ENCODE measurements at places on chromosomes 7 and 10. TPM values are rescaled to one million over a fixed set of nuclear protein-coding genes. Genes with fewer than 3 reads are reported as not detected.

The ZNF503 gene
- 12.5 TPM for total RNA-seq

The CALML3 gene
- total RNA-seq = not detected

The CALHM3 gene
- total RNA-seq = 0.45 TPM

The KCP gene
- total RNA-seq = 0.17 TPM

The WAPL gene
- total RNA-seq = 17.3 TPM

The TEX47 gene
- total RNA-seq = not detected

The GRID2IP gene
- total RNA-seq = not detected

The SAMD9L gene
- total RNA-seq = 1.4 TPM
